ENCODE measurements at places on chromosomes 1 and 21.

DNA sequence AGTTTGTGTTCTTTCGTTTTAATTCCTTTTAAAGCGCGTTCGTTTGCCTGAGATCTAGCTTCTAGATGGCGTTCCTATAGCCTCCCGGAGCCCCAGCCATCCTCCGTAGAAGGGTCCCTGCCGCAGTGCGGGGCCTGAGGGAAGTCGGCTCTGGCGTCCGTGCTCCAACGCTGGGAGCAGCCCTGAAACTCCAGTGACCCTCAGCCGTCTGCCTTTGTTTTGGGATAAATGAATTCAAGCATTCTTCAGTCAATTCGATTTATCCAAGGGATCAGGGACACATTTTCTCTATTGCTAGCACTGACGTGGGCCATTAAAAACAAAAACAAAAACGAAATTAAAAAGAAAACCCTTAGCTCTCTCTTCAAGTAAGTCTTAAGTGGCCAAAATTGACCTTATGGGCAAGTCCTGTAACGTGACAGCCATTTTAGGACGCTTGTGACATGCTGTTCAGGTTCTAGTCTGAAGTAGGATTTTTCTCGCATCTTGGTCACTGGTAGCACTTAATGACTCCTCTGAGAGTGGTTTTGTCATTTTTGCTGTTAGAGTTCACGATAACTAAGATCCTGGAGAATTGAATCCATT, 742 bp upstream of the HSPA13 start:
- DNase-seq: no peak

- DNase-seq: no peak
Measured at GRCh38 chr1:243977094-243977493, 74.0 kb upstream of the ZBTB18 start.

DNA sequence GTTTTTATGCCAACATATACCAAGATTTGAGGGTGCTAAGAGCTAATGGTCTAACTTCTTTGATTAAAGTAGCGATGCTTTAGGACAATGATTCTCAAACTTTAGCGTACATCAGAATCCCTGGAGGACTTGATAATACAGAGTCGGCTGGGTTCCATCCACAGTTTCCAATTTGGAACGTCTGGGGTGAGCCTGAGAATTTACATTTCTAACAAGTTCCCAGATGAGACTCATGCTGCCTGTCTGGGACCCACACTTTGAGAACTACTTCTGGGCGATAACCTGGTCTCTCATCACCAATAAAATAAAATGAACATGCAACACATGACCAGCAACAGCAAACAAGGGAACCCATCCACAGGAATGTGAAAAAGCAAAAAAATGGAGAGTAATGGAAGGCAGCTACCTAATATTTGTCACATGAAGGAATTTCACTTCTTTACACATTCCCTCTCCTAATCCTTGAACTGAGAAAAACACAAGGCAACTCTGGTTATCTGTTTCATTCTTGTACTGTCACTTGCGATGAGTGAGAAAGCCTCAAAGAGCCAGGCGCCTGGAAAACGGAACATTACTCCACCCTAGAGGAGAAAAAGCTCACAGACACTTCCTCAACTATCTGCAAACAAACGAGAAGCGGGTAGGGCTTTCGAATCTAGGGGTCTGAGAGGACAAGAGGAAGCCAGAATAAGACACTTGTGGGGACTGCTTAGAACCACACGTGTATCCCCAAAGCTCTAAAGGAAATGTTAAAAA, 14.0 kb downstream of the HSF2BP start:
- peak; percentile 46 for DNase-seq

DNA sequence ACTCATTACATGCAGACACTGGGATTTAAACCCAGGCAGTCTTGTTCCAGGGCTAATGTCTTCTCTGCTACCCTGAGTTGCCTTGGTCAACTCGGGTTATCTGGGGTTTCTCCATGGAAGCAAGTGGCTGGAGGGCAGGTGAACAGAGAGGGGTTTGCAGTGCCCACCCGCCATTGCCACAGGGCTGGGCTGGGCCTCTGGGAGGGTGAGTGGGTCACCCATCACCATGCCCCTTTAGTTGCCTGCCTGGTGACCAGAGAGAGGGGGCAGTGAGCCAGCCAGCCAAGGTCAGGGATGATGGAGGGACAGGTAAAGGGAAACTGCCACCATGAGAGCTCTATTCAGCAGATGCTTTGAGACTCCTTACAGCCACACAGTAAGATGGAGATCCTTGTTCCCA, 53.2 kb downstream of the GRIK3 start:
- no peak for DNase-seq
